ENCODE measurements at places on chromosomes 12 and 14. TPM values are rescaled to one million over a fixed set of nuclear protein-coding genes. Genes with fewer than 3 reads are reported as not detected.

- no peak for DNase-seq
- peaks cover 9% of the 10 kb centered on the region for H3K27me3 ChIP-seq
- peaks cover 4% of the 10 kb centered on the region for H3K4me1 ChIP-seq
- H3K4me3 ChIP-seq, result no peak overlapping the region
- H3K27ac ChIP-seq, result no peak overlapping the region
- no peaks in the 10 kb centered on the region for H3K36me3 ChIP-seq
Measured at GRCh38 chr14:105171004-105171673, 2.6 kb upstream of the JAG2 start.

- DNase-seq, result no peak
- no peak overlapping the region for H3K4me3 ChIP-seq
- no peaks in the 10 kb centered on the region for H3K27me3 ChIP-seq
- peaks cover 12% of the 10 kb centered on the region for H3K4me1 ChIP-seq
- peaks cover 38% of the 10 kb centered on the region for H3K36me3 ChIP-seq
- H3K27ac ChIP-seq, result no peak overlapping the region
Measured at GRCh38 chr12:117017807-117018206, 81.4 kb downstream of the TESC start.

GRCh38 chr14:59964251-59965007 lies 44.5 kb downstream of the LRRC9 start:
- no peaks in the 10 kb centered on the region for H3K27me3 ChIP-seq
- no peaks in the 10 kb centered on the region for H3K36me3 ChIP-seq
- no peaks in the 10 kb centered on the region for H3K4me1 ChIP-seq
- no peak for DNase-seq
- H3K27ac ChIP-seq, result no peak overlapping the region

- peaks cover 16% of the 10 kb centered on the region for H3K4me1 ChIP-seq
- H3K4me3 ChIP-seq, result no peak overlapping the region
- H3K27ac ChIP-seq, result no peak overlapping the region
- no peak for DNase-seq
Measured at GRCh38 chr14:50797250-50798047, 33.5 kb downstream of the NIN start.

GRCh38 chr14:65211341-65211987 lies 109.1 kb upstream of the MAX start:
- no peaks in the 10 kb centered on the region for H3K36me3 ChIP-seq
- no peak overlapping the region for H3K4me3 ChIP-seq
- peak overlapping the region; percentile 50 for H3K27ac ChIP-seq
- no peaks in the 10 kb centered on the region for H3K27me3 ChIP-seq
- peaks cover 6% of the 10 kb centered on the region for H3K4me1 ChIP-seq
- DNase-seq, result no peak

GRCh38 chr12:28872654-28873268 lies 276.3 kb upstream of the FAR2 start:
- no peaks in the 10 kb centered on the region for H3K36me3 ChIP-seq
- peak; percentile 30 for DNase-seq
- H3K4me1 ChIP-seq, result no peaks in the 10 kb centered on the region
- no peaks in the 10 kb centered on the region for H3K27me3 ChIP-seq

RNASE3 gene
- polyA plus RNA-seq, result not detected

IFI27L2 gene
- polyA plus RNA-seq, result 208 TPM

KLRB1 gene
- polyA plus RNA-seq, result not detected

KRT74 gene
- not detected for polyA plus RNA-seq

RTL1 gene
- 0.07 TPM for polyA plus RNA-seq

DNA sequence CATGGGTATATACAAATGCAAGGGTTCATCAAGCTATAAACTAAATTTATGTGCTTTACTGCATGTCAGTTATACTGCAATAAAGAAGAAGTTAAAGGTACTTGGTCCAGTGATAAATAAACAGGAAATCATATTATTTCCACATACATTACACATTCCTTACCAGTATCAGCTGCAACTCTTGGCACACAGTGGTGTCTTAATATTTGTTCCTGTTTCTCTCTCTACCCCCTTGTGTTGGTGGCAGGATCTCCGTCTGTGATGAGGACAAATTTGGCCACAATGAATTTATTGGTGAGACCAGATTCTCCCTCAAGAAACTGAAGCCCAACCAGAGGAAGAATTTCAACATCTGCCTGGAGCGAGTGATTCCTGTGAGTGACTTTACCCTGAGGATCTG lies 19.2 kb upstream of the OAS1 start:
- H3K36me3 ChIP-seq, result peaks cover 5% of the 10 kb centered on the region
- H3K4me1 ChIP-seq, result peaks cover 37% of the 10 kb centered on the region
- H3K4me3 ChIP-seq, result no peak overlapping the region
- no peaks in the 10 kb centered on the region for H3K27me3 ChIP-seq
- peak overlapping the region; percentile 60 for H3K27ac ChIP-seq
- DNase-seq, result no peak

DNA sequence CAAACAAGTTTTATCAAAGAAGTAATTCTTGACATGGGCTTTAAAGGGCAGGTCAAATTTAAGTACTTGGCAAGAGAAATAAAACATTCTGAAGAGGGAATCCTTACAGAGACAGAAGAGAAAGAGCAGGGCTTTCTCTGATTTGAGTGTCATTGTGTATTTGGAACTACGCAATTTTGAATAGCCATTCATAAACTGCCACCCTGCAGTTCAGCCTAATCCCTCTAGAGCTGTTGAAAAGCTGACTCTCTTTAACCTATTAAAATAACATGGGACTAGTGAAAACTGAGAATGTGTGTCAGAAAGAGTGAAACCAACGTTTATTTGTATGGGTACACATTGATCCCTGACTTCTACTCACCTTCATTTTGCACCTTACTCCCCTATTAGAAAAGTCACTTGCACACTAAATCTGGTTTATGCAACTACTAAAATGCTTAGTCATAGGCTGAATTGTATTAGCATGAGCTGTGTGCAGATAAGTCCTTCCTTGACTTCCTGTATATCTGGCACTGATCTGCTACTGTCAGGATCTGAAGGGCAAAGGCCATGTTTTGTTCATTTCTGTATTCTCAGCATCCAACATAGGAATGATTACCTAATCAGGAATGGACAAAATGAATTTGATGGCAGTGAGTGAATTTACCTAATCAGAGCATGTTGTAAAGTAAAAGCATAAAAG lies 458.9 kb downstream of the NOVA1 start:
- no peak for DNase-seq
- no peaks in the 10 kb centered on the region for H3K4me1 ChIP-seq
- H3K36me3 ChIP-seq, result no peaks in the 10 kb centered on the region
- H3K27me3 ChIP-seq, result no peaks in the 10 kb centered on the region

TAC3 gene
- not detected for polyA plus RNA-seq

PXMP2 gene
- 25.4 TPM for polyA plus RNA-seq

POTEG gene
- 0.43 TPM for polyA plus RNA-seq

- no peaks in the 10 kb centered on the region for H3K4me1 ChIP-seq
- DNase-seq, result no peak
- no peak overlapping the region for H3K27ac ChIP-seq
- H3K36me3 ChIP-seq, result no peaks in the 10 kb centered on the region
Measured at GRCh38 chr12:24200010-24200409, 250.5 kb upstream of the SOX5 start.

DNA sequence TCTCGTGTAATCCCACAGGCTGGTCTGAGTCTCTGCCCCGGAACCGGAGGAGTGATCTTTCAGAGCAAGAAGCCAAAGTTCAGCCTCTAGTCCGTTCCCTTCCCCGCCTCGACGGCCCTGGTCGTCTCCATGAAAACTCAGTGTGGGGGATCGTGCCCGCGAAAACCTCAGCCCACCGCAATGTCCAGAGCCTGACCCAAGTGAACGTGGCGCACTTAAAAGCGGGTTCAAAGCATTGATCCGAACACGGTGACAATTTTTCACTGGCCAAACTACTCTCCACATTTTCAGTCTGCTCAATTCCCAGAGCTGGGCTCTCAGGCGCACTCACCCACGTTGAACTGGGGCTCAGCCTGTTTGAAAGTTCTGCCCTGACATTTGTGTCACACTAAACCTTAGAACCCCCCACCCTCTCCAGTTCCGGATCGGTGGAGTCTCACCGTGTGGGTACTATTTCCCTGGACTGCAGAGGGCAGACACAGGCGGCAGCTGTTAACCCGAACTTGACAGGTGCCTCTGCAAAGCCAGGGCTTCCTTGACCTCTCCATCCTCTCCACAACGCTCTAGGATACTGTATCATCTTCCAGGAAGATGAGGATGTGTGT lies 886 bp upstream of the PRICKLE1 start:
- DNase-seq, result peak; percentile 50
- H3K27me3 ChIP-seq, result peaks cover 33% of the 10 kb centered on the region
- H3K4me1 ChIP-seq, result peaks cover 7% of the 10 kb centered on the region
- peak overlapping the region; percentile 61 for H3K4me3 ChIP-seq

DNA sequence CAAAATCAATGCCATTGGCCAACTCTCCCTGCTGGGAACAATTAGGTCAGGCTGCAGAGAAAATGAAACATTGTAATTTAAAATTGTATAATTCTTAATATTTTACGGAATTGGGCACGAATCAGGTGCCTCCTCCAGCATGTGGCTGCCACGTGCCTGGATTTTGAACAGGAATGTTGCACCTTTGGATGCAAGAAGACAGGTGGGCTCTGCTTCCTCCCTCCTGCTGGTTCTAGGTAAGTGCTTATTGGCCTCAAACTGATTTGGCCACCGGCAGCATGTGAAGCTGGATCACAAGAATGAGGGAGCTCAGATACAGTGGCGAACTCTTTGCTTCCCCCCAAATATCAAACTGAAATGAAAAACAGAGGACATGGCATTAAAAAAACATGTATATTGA lies 1559.9 kb upstream of the FLRT2 start:
- no peaks in the 10 kb centered on the region for H3K27me3 ChIP-seq
- H3K36me3 ChIP-seq, result no peaks in the 10 kb centered on the region

DNA sequence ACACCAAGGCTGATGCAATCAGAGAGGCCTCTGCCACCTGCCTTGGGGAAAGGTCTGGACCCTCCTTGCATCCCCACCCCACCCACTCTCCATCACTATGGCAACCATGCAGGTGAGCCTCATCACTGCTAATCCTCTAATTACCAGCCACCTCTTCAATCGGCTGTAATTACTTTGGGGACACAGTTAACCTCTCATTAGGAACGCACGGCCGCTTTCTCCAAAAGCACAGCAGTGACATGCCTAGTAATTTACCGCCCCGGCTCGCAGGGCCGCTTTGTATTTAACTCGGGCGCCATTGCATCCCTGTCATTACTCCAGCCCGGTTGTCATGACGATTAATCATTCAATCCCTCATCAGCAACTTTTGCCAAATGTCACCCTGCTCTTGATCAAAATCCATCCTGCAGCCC lies 36.3 kb upstream of the FAM222A start:
- no peak overlapping the region for H3K27ac ChIP-seq
- no peaks in the 10 kb centered on the region for H3K4me1 ChIP-seq
- no peaks in the 10 kb centered on the region for H3K27me3 ChIP-seq
- DNase-seq, result no peak

- H3K27ac ChIP-seq, result no peak overlapping the region
- no peak overlapping the region for H3K4me3 ChIP-seq
- H3K27me3 ChIP-seq, result no peaks in the 10 kb centered on the region
- no peaks in the 10 kb centered on the region for H3K36me3 ChIP-seq
Measured at GRCh38 chr14:73368616-73369015, 89.7 kb downstream of the NUMB start.

DNA sequence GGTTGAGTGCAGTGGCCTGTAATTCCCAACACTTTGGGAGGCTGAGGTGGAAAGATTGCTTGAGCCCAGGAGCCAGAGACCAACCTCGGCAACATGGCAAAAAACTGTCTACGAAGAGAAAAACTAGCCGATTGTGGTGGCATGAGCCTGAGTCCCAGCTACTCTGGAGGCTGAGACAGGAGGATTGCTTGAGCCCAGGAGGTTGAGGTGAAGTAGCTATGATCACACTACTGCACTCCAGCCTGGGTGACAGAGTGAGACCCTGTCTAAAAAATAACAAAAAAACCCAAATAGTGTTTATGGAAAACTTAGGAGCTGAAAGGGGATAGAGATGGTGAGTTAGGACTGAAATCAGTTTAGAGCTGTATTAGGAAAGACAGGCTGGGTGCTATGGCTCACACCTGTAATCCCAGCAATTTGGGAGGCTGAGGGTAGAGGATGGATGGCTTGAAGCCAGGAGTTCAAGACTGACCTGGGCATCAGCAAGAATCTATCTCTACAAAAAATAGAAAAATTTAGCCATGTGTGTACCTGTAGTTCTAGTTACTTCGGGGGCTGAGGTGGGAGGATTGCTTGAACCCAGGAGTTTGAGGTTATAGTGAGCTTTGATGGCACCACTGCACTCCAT lies 9.7 kb downstream of the PNN start:
- H3K27me3 ChIP-seq, result no peaks in the 10 kb centered on the region
- no peak overlapping the region for H3K27ac ChIP-seq
- no peak for DNase-seq
- peaks cover 37% of the 10 kb centered on the region for H3K36me3 ChIP-seq

DNM1L gene
- 39.5 TPM for polyA plus RNA-seq

ATP5F1B gene
- 762 TPM for polyA plus RNA-seq

DNA sequence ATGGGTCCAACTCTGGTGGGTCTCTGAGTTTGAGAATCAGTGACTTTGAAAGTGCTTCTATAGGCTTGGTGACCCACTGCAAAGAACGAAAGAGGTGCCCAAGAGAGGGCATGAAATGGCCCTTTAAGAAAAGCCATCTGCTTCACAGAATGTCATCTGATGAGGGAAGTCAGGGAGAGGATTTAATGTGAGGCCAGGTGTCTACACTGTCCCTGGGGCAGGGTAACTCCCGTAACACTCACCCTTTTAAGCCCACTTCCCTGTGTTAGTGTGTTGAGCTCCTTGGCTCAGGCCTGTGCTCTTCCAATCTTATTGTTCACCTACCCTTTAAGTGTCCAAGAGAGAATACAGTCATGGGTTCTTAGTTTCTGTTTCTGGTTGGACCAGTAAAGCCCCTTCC lies 16.4 kb upstream of the SRSF5 start:
- no peaks in the 10 kb centered on the region for H3K27me3 ChIP-seq
- H3K36me3 ChIP-seq, result no peaks in the 10 kb centered on the region
- no peak overlapping the region for H3K27ac ChIP-seq
- H3K4me1 ChIP-seq, result no peaks in the 10 kb centered on the region

- peaks cover 7% of the 10 kb centered on the region for H3K4me1 ChIP-seq
- no peaks in the 10 kb centered on the region for H3K27me3 ChIP-seq
- no peak overlapping the region for H3K27ac ChIP-seq
- no peak overlapping the region for H3K4me3 ChIP-seq
Measured at GRCh38 chr12:16093825-16094224, 182.7 kb downstream of the DERA start.

HOXC10 gene
- polyA plus RNA-seq, result 0.08 TPM

DNA sequence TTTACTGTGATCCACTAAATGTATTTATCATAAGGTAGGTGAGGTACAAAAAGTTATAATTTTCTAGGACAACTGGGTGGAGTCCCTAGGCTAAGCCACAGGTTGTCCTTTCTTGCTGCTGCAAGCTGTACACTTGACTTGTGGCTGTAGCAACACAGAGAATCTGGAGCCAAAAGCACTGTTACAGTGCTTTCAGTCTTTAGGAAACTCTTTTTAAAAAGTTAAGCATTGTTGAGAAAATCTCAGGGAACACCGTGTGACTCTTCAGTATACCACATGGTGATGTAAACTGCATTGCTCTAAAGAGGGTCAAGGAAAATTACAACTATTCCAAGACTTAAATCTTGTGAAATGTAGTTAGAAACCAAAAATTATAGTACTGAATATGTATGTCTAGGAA lies 11.4 kb downstream of the SLC15A5 start:
- H3K27ac ChIP-seq, result no peak overlapping the region
- no peak overlapping the region for H3K4me3 ChIP-seq
- no peak for DNase-seq
- no peaks in the 10 kb centered on the region for H3K4me1 ChIP-seq

GRCh38 chr12:13534645-13535398 lies 338.3 kb downstream of the EMP1 start:
- no peaks in the 10 kb centered on the region for H3K4me1 ChIP-seq
- no peaks in the 10 kb centered on the region for H3K27me3 ChIP-seq

GLIPR1L2 gene
- polyA plus RNA-seq, result 0.24 TPM

Measured in SK-N-SH (cell line).